Amniotic stem cell (primary cell): ENCODE measurements at places on chromosomes 4 and X.

- DNase-seq: no peak
These were observed 103.6 kb downstream of the EMCN start for GRCh38 chr4:100414016-100414790.

- DNase-seq: no peak
These were observed 15.2 kb upstream of the TMEM165 start for GRCh38 chr4:55380576-55380975.

DNA sequence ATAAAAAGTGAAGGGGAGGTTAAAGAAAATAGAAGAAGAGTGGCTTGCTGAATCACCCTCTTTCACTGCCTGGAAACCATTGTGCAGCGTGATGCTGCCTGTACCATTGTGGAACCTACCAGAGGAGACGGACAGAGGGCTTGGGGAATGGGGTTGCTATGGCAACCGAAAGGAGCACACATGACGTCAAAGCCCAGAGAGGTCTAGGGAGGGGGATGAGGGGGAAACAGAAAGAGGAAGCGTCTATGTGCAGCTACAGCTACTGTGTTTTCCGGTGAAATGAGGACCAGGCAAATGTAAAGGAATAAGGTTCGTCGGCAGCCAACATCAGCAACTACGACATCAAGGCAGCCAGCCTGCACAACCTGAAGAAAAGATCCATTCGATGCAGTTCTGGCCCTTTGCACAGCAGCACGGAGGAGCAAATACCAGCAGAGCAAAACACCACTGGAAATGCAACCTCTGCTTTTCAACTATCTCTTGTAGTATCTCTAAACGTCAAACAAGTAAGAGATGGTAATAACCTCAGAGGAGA is at the start of gene MAPK10:
MAPK10 (minus strand) TSS at position 110 of the 535 bp plus-strand sequence.
- no peak for DNase-seq

DNA sequence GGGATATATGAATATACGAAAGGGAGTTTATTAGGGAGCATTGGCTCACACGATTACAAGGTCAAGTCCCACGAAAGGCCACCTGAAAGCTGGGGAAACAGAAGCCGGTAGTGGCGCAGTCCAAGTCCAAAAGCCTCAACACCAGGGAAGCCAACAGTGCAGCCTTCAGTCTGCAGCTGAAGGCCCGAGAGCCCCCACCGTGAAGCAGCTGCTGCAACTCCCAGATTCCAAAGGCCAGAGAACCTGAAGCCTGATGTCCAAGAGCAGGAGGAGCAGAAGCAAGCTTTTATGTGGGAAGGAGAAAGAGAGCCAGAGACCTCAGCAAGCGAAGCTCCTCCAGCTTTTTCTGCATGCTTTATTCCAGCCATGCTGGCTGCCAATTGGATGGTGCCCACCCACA is 275.8 kb downstream of the PTTG2 start:
- no peak for DNase-seq

- no peak for DNase-seq
These were observed 56.3 kb downstream of the MSN start for GRCh38 chrX:65723706-65724105.

DNA sequence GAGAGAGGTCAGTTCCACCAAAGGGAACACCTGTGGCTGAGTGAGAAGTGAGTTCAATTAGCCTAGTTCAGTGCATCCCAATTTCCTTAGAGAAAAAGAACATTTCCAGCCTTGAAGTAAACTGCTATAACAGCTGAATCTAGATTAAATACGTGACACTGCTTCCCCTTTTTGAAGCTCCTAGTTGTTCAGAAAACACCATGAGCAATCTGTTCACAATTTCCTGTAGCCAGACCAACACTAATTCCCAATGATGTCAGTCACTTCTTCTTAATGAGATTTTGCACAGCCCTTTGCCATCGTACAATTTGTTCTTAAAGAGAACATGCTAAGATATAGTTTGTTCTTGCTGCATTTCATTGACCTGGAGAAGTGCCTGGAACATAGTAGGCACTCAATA is 144.6 kb upstream of the EDNRA start:
- no peak for DNase-seq

DNA sequence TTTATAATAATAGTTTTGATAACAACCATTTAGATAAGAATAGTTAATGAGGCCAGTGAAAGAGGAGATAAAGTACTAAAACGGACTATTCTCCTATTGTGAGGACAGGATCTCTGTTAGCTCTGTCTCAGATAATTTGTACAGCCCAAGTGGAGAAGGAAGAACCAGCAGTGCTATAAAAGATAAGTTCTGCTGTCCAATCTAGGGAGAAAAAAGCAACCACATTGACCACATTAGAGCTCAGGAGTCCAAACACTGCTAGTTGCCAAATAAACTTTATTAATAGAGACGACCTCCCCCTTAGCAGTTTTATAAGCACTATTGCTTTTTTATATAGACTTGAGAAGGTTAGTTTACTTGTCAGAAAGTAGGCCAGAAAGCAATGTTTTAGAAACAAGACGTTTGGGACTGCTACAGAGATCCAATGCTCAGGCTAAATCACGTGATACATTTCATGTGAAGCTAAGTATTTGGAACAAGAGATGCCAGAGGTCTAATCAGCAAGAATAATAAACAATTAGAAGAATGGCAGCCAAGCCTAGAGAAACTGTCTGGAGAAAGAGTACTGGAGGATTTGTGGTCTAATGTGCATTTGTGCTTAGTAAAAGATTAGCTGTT is 15.9 kb downstream of the IL15 start:
- DNase-seq: no peak

GRCh38 chr4:148076964-148077363 is 345.1 kb downstream of the ARHGAP10 start:
- DNase-seq: no peak

- DNase-seq: no peak
These were observed 5.5 kb upstream of the DCTD start for GRCh38 chr4:182922501-182923284.

GRCh38 chr4:38050560-38051350 is 90.6 kb downstream of the PTTG2 start:
- DNase-seq: no peak

DNA sequence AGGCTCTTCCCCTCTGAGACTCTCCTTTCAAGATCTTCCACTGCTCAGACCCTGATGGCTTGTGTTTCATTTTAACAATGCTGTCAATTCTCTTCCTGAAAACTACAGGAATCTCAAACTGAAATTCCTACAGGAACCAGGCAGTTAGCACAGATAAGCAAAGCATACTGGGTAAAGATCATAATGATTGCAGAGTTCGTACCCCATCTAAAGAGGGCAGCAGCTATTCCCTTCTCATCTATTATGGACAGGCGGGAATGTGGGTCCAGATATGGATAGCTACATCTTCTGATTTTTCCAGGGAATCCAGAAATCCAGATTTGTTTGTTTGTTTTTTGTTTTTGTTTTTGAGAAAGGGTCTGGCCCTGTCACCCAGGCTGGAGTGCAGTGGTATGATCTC is 83.8 kb downstream of the STARD8 start:
- DNase-seq: no peak

DNA sequence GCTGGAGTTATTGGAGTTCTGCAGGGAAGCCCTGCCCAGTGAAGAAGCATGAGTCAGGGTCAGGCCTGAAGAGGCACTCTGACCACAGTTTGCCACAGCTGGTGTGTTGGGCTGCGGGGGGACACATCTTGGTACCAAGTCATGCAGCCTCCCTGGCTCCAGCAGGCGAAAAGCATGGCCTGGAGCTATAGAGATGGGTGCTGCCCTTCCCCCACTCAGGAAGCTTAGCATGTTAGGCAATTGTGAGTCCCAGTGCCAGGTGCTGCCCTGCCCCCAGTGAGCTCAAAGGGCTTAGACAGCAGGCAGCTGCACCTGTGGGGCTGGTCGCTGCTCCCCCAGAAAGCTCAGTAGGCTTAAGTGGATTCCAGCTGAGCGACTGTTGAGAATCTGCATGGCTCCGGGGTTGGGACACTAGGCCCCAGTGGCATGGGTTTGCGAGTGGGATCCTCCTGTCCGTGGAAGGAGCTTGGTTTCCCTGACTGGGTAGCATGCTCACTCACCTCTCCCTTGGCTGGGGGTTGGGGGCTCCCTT is 755.5 kb downstream of the GLUD2 start:
- DNase-seq: no peak

DNA sequence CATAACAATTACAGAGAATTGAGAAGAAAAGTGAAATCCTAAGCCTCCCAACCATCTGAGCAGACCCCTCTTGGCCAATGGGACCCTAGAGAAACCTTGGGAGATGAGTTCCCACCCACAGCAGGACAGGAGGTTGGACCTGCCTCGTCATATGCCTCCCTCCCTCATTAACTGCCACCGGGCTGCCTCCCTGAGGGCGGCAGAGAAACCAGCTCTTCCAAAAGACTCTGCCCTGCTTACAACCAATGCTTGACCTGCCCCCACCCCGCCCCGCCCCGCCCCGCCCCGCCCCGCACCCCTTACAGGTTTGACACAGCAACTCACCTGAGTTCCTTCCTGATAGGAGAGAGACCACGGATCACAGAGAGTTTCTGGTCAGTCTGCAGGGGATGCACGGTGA is 86.1 kb downstream of the ADRA2C start:
- no peak for DNase-seq

DNA sequence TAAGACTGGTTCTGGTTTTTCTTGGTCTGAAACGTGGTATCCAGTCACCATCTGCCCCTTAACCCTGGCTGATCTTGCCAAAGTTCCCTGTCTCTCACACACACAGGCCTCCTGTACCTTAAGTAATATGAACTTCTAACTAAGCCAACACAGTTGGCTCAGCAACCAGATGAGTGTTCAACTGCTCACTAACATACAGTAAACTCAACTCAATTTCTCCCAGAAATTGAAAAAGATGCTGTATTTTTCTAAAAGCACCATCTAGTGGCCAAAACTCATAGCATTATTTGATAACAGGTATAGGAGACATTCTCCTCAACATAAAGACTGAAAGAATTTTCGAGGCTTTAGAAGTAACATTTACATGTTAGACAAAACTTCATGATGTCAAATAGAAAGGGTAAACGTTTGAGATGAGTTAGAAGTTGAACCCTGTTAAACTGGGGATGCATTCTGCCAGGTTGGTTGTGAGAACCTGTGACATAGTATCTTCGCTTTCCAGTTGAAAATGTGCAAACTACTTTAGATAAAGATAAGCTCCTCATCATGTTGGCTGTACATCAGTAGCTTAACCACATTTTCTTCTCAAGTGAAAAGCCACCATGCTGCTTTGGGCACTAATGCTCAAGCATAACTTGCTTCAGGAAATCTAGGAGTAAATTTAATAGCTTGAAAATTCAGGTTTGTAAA is 31.2 kb downstream of the CCNI start:
- no peak for DNase-seq

- DNase-seq: no peak
These were observed 25.0 kb downstream of the CTPS2 start for GRCh38 chrX:16687514-16687913.

DNA sequence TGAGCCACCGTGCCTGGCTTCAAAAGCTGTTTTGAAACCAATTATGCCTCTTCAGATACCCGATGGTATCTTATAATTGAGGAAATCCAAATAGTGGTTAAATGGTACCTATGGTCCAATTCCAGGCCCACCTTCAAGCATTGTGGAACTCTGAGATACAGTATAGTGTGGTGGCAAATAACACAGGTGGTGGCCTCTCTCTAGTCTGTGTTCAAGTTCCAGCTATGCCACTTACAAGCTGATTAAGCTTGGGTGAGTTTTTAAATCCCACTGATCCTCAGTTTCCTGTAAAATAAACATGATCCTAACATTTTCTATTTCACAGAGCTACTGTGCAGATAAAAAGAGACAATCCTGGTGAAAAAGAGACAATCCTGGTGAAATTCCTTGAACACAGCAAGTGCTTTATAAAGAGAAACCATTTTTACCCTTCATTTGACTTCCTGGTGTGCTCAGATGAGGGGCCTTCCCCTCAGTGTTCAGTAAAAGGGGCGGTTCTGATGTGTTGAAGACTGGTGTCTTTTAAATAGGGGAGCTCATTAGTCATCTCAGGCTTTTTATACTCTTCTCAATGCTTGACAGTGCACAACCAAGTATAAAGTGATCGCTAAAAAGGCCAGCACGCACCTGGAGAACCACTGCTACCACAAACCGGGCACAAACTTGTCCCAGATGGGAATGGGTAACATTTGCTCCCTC is 30.8 kb upstream of the CD40LG start:
- no peak for DNase-seq

- no peak for DNase-seq
These were observed 479.3 kb downstream of the INPP4B start for GRCh38 chr4:142366769-142367181.

DNA sequence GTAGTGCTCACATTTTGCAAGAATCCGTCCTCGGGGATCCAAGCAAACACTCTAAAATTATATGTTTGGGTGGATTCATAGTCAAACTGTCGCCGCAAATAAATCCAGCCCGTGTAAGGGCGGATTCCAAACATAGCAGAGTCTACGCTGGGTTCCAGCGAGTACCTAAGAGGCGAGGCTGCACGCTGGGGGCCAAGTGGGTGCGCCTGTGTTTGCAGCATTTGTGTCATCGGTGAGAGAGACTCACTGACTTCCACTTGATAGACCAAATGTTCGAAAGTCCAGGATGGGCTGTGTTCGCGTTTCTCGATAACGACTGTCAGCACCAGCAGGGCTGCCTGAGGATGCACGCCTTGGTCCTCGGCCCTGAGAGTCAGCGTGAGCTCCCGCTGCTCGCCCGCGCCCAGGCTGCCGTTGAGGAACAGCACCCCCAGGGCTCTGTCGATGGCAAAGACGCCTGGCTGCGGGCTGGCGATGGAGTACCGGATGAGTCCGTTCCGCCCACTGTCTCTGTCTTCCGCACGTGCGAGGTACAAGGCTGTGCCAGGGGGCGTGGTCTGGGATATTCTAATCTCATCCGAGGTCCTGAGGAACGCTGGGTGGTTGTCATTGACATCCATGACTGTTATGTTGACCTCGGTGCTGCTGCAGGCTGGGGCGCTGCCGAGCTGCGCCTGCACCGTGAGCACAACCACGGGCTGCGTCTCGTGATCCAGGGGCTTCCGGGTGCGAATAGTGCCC is 158.7 kb downstream of the DCHS2 start:
- DNase-seq: no peak

DNA sequence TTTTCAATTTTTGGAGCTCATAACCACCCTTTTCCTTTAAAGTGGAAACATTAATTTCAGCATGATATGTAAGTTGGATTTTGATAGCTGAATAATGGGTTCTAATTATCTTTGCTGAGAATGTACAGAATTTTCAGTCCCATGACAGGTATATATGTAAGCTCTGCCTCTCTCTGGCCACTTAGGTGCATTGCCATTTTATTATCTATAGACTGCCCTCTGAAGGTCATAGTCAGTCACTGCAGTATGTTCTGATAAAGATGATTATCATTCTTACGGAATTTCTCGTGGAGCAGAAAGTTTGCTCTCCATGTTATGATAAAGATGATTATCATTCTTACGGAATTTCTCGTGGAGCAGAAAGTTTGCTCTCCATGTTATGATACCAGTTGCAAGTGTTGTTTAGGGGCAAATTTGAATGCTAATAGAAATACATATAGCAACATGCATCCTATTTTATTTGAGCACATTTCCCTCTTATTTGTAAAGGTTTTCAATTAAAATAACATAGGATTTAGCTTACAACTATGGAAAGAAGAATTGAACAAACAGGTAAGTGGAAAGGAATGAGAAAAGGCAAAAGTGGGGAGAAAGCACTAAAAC is 10.4 kb downstream of the AFP start:
- peak; percentile 27 for DNase-seq

- DNase-seq: no peak
These were observed 46.1 kb downstream of the ZFP42 start for GRCh38 chr4:188041721-188042120.

- DNase-seq: no peak
These were observed 1500.0 kb downstream of the TECRL start for GRCh38 chr4:62909238-62909637.

- no peak for DNase-seq
These were observed 69.1 kb downstream of the RHOH start for GRCh38 chr4:40265910-40266274.

- no peak for DNase-seq
These were observed 78.2 kb downstream of the FAM47A start for GRCh38 chrX:34053931-34054330.
